ENCODE measurements at places on chromosomes 11 and 22. TPM values are rescaled to one million over a fixed set of nuclear protein-coding genes. Genes with fewer than 3 reads are reported as not detected.

- DNase-seq = peak; percentile 14
These were observed 689 bp downstream of the PDHX start for GRCh38 chr11:34916843-34917770.

- DNase-seq = no peak
These were observed 67.2 kb downstream of the CCDC83 start for GRCh38 chr11:85922367-85922766.

- DNase-seq = no peak
These were observed 81.0 kb upstream of the LRRC55 start for GRCh38 chr11:57100638-57101331.

- DNase-seq = no peak
These were observed 258.5 kb downstream of the FAM76B start for GRCh38 chr11:95531116-95531515.

- no peak for DNase-seq
These were observed 46.2 kb downstream of the SHANK2 start for GRCh38 chr11:71206186-71206585.

GRCh38 chr11:44943118-44943517, 7.6 kb downstream of the TP53I11 start:
- no peak for DNase-seq

Gene NPAS4
- not detected for total RNA-seq
